ENCODE measurements at places on chromosomes 7 and 10.

GRCh38 chr10:91335147-91335546 is 75.0 kb upstream of the HECTD2 start:
- DNase-seq = no peak

GRCh38 chr7:84175461-84175860 is 19.1 kb downstream of the SEMA3A start:
- no peak for DNase-seq

DNA sequence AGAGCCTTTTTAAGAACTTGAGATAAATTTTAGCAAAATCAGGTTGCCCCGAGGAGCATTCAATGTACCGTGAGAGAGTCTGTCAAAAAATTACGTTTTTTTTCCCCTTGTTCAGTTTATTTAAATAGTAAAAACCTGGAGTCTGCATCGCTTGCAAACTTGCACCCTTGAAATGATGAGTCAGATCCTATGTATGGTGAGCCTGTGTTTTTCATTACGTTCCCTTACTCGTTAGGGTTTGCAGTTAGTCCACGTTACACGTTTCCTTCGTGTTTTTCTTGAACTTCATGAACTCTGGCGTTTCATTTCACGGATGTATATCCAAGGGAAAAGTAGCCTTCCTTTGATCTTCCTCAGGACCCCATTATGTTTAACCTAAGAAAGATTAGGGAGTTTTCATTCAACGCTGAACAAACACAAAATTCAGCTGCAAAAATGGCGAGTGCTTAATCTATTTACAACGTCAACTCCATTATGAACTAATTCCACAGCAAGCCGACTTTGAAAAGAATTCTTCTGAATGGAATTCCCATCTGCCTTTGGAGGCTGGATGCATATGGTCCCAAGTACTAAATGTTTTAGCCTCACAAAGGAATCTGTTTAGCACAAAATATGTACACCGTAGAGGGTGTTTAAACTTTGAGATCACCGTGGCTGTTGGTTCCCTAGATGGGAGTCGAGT is 182.4 kb downstream of the MYOF start:
- DNase-seq = peak; percentile 69

- DNase-seq = no peak
These were observed 284.0 kb downstream of the AUTS2 start for GRCh38 chr7:69882269-69882668.

- DNase-seq = no peak
These were observed 144.6 kb upstream of the SEMA3E start for GRCh38 chr7:83793558-83793957.

GRCh38 chr10:48556065-48556464 is 48.8 kb downstream of the ARHGAP22 start:
- DNase-seq = no peak

GRCh38 chr7:84533182-84533581 is 338.6 kb upstream of the SEMA3A start:
- no peak for DNase-seq

DNA sequence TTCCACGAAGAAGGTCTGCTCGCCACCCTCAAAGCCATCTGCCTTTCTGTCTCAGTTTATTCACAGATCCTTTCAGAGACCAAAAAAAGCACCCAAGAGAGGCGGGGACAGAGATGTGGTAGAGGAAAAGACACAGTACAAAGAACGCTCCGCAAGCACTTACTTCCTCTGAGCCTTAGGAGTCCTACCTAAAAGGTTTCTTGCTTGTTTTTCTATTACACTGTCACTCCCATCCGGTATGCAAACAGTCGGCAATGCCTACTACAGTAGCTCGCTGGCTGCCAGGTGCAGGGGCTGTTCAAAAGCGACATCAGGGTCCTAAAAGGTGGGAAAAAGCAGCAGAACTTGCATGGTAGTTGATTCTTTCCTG is 816 bp downstream of the TECPR1 start:
- DNase-seq = no peak

DNA sequence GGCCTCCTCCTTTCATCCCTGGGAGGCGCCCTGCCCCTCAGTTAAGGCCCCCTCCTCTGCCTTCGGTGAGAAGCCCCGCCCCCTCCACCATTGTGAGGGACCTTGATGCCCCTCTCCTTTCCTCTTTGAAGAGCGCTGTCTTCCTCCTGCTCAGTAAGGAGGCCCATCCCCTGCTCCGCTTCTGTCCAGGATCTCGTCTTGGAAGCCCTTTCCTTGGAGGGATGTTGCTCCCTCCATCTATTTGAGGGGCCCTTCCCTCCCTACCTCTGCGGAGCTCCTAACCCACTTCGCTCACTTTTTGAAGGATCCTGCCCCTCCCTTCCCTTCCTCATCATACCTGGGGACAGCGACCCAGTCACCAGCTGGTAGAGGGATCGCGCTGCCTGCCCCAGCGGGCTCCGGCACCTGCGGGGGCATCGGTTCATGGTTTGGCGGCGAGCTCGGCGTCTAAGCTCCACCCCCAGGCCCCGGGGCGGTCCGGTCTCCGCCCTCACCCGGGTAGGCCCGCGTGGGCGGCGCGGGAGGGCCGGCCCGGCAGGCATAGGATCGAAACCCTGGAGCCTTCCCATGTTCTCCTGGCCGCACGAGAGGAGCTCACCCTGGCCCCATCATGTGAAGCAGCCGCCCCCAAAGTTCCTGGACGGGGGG is 4.1 kb downstream of the KCNIP2 start:
- no peak for DNase-seq

Data from fibroblast of skin of scalp (primary cell).